Tongue (tissue), 3 donors: ENCODE measurements at places on chromosomes 7 and 10.

DNA sequence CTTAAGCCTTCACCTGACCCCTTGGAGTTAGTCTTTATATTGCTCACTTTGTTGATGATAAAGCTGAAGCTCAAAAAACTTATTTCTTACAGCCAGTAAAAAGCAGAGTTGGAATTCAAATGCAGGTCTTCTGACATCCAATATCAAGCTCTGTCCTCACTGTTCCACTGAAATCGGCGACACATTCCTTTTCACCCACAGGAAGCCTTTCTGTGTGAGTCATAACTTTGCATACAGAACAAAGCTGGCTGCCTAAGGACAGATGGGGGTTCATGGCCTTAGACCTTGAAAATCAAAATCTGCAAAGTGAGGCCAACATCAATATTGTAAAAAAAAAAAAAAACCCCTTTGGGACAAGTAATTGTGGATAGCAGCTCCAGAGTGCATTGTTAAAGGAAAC, 21.8 kb upstream of the AKR1B1 start:
- peak; percentile 10 for DNase-seq

- no peak for DNase-seq
Measured at GRCh38 chr7:97298561-97298960, 181.1 kb downstream of the SDHAF3 start.

- peak; percentile 24 for DNase-seq
Measured at GRCh38 chr7:97731736-97732564, at the start of gene TAC1. Gene TAC1 (plus strand): TSS chr7:97732086. CDS start chr7:97732613, 527 bp downstream.

- peak; percentile 90 for DNase-seq
Measured at GRCh38 chr7:98669329-98670000, 52.4 kb downstream of the NPTX2 start.

- DNase-seq, result peak; percentile 12
Measured at GRCh38 chr7:153443032-153443701, 609.0 kb upstream of the DPP6 start.

- no peak for DNase-seq
Measured at GRCh38 chr7:121562259-121562658, 166.2 kb upstream of the FAM3C start.

- no peak for DNase-seq
Measured at GRCh38 chr7:150976529-150977381, 1.4 kb downstream of the KCNH2 start.

GRCh38 chr10:110355141-110355831, 50.6 kb upstream of the SMNDC1 start:
- DNase-seq, result no peak

DNA sequence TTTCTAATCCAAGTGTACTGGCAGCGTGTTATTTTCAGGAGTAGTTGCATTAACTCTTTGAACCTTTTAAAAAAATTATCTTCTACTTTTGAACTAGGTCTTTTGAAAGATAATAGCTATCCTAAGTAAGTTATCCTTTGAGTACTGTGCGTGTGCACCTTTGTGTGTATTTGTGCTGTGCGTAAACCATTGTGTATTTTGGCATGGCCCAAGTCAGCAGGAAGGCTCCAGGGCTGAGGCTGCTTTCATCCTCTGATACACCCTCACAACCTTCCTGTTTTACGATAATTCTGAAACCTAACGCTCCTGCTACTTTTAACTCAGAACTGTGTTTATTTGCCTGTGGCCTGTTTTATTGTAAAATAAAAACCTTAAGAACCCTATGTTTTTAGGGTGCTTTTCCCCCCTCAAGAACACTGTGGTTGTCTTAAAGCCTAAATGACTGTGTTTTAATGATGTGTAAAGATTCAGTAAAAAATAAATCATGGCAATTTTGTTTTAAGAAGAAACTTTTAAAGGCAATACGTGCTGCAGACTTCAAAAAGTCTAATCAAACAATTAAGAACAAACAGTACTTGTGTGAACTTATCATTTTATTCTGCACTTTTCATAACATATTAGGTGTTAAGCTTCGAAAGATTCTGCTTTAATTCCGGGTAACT, 57.5 kb downstream of the HDAC9 start:
- no peak for DNase-seq

DNA sequence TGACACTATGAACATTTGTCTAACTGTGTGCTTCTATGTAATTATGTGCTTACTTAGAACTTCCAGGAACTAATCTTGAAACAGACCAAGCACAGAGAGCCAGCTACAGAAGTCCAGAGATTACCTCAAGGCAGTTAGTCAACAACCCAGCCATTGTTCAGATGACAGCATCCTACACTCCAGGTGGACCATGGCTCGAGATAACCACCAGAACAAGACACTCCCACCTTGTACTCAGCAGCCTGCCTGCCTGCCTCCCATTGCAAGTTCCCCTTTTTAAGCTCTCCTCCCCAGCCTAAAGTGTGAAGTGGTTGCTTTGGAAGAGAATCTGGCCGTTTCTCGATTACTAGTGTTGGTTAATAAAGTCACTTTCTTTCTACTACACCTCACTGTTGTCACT, 1080.6 kb upstream of the LRRN3 start:
- no peak for DNase-seq

DNA sequence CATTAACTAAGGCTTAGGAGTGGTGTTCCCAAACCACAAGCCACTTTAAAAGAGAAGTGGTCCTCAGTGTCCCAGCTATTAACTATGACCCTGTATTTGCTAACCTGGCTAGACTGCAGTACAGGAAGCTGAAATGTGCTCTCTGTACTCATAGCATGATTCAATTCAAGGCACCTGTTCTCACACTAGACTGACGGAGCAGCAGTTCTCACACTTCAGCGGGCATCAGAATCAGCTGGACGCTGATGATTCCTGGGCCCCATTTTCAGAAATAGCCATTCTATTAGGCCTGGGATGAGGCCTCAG, 24.5 kb upstream of the MSRB2 start:
- DNase-seq, result peak; percentile 26

DNA sequence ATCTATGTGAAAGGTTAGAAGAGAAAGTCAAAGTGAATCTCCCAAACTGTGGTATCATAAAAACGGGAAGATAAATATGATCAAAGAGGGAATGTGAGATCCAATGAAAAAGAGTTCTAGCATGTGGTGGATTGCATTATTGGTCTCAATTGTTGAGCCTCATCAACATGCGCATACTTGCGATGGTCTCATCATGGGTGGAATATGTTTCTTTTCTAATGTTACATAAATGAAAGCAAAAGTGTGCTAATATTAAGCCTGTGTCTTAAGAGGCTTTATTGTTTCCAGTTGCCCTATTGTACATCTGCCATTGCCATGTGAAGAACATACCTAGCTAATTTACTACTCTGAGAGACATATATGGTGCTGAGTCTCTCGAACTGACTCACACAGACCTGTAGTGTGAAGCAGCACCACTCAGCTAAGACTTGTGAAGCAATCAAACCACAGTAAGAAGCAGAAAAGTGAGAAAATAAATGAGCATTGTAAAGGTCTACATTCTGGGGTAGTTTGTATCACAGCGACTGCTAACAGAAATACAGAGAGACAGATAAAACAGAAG, 645.5 kb upstream of the PCDH15 start:
- DNase-seq, result no peak

DNA sequence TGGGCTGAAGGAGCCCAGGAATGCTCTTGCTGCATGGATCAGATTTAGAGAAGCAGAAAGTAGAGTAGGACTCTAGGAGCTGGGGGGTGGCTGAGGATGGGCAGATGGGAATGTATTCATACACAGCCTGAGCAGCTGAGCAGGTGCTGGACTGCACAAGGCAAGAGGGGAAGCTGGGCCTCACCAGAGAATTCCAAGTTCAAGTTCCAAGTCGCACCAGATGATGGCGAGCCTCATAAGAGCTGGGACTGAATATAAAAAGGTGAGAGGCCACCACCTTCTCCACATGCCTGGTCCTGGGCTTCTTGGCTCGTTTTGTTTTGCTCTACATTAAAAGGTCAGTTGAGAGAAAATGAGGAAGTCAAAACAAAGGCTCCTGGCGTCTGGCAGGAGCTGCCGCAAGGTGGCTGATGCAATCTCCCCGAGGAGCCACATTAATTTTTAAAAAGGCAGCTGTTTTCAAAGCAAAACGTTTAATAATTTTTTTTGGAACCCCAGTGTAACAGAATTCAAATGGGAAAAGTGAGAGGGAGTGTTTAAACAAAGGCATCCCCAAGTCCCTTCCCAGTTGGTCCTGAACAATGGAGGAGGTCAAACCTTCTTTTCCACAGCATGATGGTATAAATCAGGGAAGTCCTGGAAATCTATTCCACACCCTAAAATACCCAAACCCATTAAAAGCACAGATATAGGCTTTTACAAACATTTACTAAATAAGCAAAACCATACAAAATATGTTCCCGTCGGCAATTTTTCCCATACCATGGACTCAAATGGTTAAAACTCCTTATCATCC, 9.5 kb downstream of the CYREN start:
- peak; percentile 42 for DNase-seq

- peak; percentile 61 for DNase-seq
Measured at GRCh38 chr10:105398202-105398601, 757.1 kb downstream of the SORCS3 start.

- no peak for DNase-seq
Measured at GRCh38 chr10:6400821-6401465, 179.1 kb downstream of the PRKCQ start.

- peak; percentile 4 for DNase-seq
Measured at GRCh38 chr7:110170841-110171240, 920.1 kb upstream of the LRRN3 start.

- no peak for DNase-seq
Measured at GRCh38 chr7:66871076-66871475, 49.9 kb upstream of the TMEM248 start.

DNA sequence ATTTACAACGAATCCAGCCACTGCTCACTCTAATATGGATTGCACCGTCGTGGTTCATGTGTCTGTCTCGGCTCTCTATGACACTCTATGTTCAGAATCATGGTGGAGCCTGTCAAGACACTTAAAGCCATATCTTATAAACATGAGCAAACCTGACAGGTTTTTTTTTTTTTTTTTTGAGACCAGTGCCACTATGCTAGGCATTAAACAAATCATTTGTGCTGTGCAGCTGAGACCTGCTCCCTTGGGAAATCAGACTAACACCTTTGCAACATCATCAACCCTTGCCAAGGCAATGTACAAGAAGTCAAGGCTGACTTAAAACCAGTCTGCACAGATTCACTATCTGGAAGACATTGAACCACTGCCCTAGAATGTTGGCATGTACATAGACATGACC, 181.2 kb upstream of the ANK3 start:
- no peak for DNase-seq

GRCh38 chr10:126166797-126167196, 221.5 kb downstream of the ADAM12 start:
- no peak for DNase-seq

GRCh38 chr10:130243015-130243414, 106.8 kb downstream of the GLRX3 start:
- DNase-seq, result no peak

DNA sequence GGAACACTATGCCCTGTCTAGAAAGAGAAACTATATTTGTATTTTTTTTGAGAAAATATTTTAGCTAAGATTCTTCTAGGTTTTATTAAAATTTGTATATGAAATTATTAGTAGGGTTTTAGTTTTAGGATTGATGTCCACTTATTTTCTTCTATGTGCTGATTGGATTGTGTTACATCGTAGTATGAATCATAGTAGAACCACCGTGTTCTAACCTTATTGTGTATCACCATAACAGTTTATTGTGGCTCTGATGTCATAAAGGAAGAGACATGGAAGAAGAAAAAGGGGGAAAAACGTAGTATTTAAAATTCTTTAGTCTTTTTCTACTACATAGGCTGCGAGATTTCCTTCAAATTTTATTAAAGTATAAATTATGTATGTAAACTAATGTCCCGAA, 1.9 kb downstream of the AGBL3 start:
- DNase-seq, result no peak

DNA sequence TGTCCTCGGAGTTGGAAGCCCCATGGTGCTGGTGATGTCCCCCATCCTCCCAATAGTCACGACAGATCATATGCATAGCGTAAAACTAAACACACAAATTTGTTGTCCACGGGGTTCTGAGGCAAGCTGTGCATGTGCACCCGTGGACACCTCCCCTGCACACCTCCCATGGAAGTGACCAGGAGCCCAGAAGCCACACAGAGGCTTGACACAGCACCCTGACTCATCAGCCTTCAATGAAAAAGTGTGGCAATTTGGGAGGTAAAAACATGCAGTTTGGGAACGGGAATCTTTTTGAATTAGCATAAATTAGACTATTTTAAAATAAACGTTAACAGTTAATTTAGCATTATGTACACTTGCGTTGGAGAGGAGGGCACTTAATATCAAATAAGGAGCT, 89.2 kb upstream of the NPS start:
- no peak for DNase-seq
